ENCODE measurements at places on chromosomes 16 and 17. TPM values are rescaled to one million over a fixed set of nuclear protein-coding genes. Genes with fewer than 3 reads are reported as not detected.

DNA sequence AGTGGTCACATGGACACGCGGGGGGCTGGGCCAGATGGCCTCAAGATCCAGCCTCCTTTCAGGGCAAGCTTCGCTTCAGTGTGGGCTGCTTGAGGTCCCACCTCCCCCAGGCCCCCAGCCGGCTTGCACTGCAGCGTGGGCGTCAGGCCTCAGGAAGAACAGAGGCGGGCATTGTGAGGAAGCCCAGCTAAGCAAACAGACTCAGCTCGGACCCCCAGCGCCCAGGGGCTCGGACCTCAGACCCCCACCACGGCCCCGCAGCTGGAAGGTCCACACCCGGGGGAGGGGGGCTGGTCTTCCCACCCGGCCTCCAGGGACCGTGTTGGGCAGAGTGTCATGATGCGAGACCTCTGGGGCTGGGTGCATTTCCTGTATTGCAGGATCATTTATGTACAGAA lies 24.7 kb upstream of the ZNF469 start:
- H3K36me3 ChIP-seq, result no peaks in the 10 kb centered on the region
- no peaks in the 10 kb centered on the region for H3K4me1 ChIP-seq
- no peak overlapping the region for H3K4me3 ChIP-seq
- H3K27ac ChIP-seq, result no peak overlapping the region

DNA sequence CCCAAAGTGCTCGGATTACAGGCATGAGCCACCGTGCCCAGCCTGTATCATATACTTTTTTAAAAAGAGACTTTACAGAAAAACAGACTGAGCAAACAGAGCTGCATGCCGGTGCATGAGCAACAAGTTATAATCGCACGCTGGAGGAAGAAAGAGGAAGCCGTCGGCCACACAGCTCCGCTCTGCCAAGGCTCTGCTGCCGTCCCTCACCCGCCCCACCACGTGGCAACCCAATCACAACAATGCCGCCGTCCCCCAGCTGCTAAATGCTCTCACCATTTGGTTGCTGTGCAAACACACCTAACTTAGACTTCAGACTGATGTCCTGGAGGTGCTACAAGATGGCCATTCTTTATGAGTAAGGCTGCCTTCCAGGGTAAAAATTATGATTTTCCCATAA lies 83.5 kb downstream of the ADCY9 start:
- no peaks in the 10 kb centered on the region for H3K36me3 ChIP-seq
- H3K27ac ChIP-seq, result no peak overlapping the region
- H3K27me3 ChIP-seq, result no peaks in the 10 kb centered on the region
- DNase-seq, result peak; percentile 86

DNA sequence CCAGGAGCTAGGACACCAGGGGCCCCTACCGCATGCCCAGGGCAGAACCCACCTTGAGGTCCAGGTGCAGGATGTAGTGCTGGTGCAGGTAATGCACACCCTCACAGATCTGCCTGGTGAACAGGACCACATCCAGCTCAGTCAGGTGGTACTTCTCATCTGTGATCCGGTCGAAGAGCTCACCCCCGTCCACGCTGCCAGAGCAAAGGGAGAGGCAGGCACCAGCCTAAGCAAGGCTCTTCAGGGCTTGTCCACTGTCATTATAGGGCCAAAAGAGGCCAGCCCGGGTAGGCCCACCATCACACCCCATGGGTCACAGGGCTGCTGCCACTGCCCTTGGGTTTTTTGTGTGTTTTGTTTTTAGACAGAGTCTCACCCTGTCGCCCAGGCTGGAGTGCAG lies 21.0 kb downstream of the MYLK3 start:
- no peaks in the 10 kb centered on the region for H3K4me1 ChIP-seq
- no peaks in the 10 kb centered on the region for H3K27me3 ChIP-seq
- no peak overlapping the region for H3K4me3 ChIP-seq
- H3K36me3 ChIP-seq, result no peaks in the 10 kb centered on the region

DNA sequence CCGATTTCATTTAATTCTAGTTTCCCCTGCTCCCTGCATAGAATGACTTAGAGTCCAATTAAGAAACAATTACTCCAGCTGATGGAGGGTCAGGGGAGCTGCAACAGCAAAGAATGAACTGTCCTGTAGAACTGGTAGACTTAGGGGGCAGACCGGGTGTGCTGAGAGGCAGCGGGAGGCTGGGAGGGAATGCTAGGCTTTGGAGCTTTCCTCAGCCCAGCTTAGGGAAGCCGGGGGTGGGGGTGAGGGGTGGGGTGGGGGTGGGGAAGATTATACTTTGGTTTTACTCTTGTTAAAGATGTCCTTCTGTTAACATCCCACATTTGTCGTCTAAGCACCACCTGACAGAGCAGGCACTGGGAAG lies 458.6 kb upstream of the ASIC2 start:
- H3K27ac ChIP-seq, result no peak overlapping the region
- no peaks in the 10 kb centered on the region for H3K36me3 ChIP-seq
- no peak for DNase-seq
- H3K4me3 ChIP-seq, result peak overlapping the region; percentile 64
- no peaks in the 10 kb centered on the region for H3K4me1 ChIP-seq

DNA sequence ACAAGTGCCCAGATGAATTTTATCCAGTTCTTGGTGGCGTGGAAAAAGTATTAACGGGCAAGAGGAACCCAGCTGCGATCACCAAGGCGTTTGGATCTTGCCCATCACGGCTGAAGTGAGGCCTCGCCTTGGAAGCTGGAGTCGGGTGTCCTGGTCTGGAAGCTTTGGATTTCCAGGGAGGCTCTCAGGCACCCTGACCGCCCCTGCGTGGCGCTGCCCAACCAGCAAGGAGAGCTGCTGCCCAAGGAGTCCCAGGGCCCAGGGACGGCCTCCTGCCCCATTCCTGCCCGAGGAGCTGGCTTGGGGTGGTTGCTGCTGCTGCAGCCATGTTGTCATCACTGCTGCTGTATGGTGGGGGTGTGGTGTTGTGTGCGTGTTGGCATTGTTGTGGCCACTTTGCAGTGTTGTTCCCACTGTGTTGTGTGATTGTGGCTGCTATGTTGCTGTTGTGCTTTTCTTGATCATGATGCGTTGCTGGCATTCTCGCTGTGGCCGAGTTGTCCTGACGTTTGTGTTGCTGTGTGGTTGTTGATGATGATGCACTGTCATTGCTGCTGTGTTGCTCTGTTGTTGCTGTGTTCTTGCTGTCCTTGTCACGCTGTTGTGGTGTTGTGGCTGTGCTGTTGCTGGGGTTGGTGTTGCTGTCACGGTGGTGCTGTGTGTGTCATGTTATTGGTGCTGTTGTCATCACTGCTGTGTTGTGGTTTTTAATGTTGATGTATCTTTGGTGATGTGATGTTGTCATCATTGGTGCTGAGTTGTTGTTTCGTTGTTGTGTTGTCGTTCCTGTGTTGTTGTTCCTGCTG lies 318.8 kb downstream of the C16orf95 start:
- H3K27me3 ChIP-seq, result no peaks in the 10 kb centered on the region
- no peaks in the 10 kb centered on the region for H3K36me3 ChIP-seq
- H3K27ac ChIP-seq, result no peak overlapping the region
- peaks cover 27% of the 10 kb centered on the region for H3K4me1 ChIP-seq

DNA sequence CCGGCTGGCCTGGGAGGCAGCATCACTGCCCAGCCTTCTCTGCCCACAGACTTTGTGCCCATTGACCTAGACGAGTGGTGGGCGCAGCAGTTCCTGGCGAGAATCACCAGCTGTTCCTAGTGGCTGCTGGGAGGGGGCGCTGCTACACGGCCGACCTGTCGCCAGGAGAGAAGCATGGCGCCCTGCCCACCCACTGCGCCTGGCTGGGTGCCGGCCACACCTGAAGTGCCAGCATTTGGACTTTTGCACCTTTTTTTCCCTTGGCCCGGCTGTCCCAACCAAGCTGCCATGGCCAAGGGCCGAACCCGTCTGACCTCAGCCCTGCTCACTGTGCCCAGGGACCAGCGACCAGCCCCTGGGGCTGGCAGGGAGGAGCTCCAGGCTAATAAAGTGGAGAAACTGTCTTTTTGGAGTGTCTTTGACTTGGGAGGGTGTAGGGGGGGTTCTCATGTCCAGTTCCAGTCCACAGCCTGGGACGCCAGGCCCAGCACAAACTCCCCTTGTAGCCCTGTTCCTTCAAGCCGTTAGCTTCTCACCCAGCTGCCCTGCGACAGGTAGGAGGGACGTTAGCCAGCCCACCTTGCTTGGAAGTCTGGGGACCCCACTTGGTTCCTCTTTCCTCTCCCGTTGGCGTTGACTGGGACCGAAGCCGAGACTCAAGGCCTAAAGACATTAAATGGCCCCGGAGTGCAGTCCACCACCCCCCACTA lies 939 bp upstream of the WDR90 start:
- peaks cover 23% of the 10 kb centered on the region for H3K4me1 ChIP-seq
- H3K27me3 ChIP-seq, result no peaks in the 10 kb centered on the region
- DNase-seq, result peak; percentile 95
- no peaks in the 10 kb centered on the region for H3K36me3 ChIP-seq

DNA sequence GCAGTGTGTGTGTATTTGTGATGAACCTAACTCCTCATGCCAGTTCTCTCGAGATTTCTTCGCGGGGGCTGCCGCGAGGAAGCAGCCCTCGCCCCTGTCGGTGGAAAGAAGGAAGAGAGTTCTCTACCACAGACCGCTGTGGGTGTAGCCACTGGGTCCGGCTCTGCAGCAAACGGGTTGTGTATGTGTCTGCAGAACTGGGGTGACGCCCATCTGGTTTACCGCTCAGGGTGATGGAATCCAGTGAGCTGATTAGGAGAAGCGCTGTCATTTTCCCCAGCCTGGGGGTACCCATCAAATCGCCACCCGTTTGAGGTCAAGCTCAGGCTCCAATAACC lies 7.7 kb downstream of the CORO6 start:
- peaks cover 13% of the 10 kb centered on the region for H3K4me1 ChIP-seq
- peak overlapping the region; percentile 16 for H3K4me3 ChIP-seq
- peak; percentile 81 for DNase-seq
- H3K27ac ChIP-seq, result no peak overlapping the region

- H3K4me1 ChIP-seq, result peaks cover 7% of the 10 kb centered on the region
- peaks cover 9% of the 10 kb centered on the region for H3K36me3 ChIP-seq
- DNase-seq, result no peak
- no peak overlapping the region for H3K27ac ChIP-seq
- no peaks in the 10 kb centered on the region for H3K27me3 ChIP-seq
Measured at GRCh38 chr16:71726476-71727315, 2.2 kb upstream of the PHLPP2 start.

- no peaks in the 10 kb centered on the region for H3K36me3 ChIP-seq
- peak; percentile 91 for DNase-seq
- H3K27me3 ChIP-seq, result peaks cover 3% of the 10 kb centered on the region
- no peak overlapping the region for H3K27ac ChIP-seq
- no peak overlapping the region for H3K4me3 ChIP-seq
Measured at GRCh38 chr17:32283745-32284201, 18.1 kb downstream of the RHBDL3 start.

- H3K4me1 ChIP-seq, result peaks cover 24% of the 10 kb centered on the region
- H3K4me3 ChIP-seq, result peak overlapping the region; percentile 96
- H3K27ac ChIP-seq, result peak overlapping the region; percentile 41
Measured at GRCh38 chr17:4998732-4999429, 1.1 kb downstream of the KIF1C start.

DNA sequence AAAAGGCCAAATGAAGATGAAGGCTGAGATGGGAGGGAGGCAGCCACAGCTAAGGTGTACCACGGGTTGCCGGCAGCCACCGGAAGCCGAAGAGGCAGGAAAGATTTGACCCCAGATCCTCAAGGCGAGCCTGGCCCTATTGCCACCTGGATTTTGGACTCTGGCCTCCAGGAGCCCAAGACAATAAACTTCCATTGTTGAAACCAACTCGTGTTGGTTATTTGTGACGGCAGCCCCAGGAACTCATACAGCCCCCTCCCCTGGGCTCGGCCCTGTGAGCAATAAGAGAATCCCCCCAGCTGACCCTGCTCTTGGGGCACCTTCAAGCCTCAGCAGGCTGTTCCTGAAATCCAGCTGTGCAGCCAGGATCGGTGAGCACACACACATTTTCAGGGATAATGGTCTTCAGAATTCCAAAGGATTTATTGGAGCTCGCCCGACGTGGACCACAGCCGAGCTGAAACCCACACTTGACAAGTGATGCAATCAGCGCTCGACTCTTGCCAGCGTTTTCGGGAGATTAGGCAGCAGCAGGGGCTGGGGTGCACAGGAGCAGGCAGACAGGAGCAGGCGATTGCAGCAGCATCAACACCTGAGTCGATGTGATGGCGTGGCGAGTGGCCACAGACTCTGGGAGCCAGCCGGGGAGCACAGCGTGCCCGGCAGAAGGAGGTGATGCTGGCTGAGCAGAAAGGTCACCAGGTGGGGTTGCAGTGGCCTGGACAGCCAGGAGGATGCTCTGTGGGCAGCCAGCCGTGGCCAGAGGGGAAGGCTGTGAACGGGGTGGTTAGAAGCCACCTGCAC lies 22.4 kb upstream of the CBX4 start:
- peaks cover 43% of the 10 kb centered on the region for H3K27me3 ChIP-seq
- H3K36me3 ChIP-seq, result no peaks in the 10 kb centered on the region
- H3K27ac ChIP-seq, result no peak overlapping the region
- no peak overlapping the region for H3K4me3 ChIP-seq
- no peaks in the 10 kb centered on the region for H3K4me1 ChIP-seq

DNA sequence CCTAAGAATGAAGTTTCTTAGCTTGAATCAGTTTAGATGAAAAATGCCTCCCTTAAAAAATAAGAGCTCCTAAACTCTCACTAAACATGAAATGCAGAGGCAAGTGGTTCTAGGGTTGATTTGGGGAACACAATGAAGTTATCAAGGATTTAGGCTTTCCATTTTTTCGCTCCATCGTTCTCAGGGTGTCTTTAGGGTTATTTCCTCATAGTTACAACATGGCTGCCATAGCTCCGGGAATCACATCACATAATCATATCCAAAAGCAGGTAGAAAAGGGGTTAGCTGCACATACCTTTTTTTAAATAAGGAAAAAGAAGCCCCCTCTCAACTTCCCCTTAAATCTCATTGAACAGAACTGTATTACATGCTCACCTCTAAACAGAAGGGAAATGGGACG lies 21.4 kb downstream of the ZP2 start:
- no peak overlapping the region for H3K27ac ChIP-seq
- H3K4me1 ChIP-seq, result peaks cover 16% of the 10 kb centered on the region
- H3K4me3 ChIP-seq, result no peak overlapping the region
- no peaks in the 10 kb centered on the region for H3K36me3 ChIP-seq
- no peak for DNase-seq
- peaks cover 16% of the 10 kb centered on the region for H3K27me3 ChIP-seq

DNA sequence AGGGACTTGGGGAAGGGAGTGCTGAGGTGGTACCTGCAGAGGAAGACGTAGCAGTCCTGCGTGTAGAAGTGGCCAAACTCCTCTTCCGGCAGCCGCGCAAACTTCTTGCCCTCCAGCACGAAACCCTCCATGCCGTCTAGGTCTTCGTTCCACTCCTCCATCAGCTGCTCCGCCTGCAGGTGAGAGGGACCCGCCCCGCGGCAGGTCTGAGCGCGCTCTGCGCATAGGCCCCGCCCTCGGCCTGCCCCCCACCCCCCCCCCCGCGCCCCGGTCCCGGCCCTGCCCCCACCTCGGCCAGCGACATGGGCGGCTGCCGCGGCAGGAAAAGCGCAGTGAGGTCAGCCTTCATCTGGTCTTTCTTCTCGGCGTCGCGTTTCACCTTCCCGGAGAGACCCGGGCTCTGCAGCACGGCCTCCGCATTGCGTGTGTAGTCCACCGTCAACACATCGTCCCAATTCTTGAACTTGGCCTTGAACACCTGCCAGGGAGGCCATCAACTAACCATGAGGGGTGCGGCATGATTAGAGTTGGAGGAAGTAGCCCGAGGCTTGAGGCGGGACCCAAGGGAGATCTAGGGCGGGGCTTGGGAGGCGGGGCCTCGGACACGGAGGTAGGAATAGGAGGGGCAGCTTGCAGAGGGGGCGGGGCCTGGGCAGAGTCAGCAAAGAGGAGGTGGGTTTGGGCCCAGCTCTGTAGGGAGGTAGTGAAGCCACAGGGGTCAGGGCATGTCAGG lies 11.5 kb downstream of the FLII start:
- H3K36me3 ChIP-seq, result peaks cover 81% of the 10 kb centered on the region
- H3K27ac ChIP-seq, result no peak overlapping the region
- no peak overlapping the region for H3K4me3 ChIP-seq
- DNase-seq, result peak; percentile 92
- no peaks in the 10 kb centered on the region for H3K4me1 ChIP-seq

PLD6 gene
- 2.7 TPM for total RNA-seq

KRTAP17-1 gene
- not detected for total RNA-seq

HOXB9 gene
- not detected for total RNA-seq

ZG16B gene
- total RNA-seq, result 1.4 TPM

CLDN7 gene
- total RNA-seq, result 0.36 TPM
